ENCODE measurements at places on chromosomes 11 and 22.

DNA sequence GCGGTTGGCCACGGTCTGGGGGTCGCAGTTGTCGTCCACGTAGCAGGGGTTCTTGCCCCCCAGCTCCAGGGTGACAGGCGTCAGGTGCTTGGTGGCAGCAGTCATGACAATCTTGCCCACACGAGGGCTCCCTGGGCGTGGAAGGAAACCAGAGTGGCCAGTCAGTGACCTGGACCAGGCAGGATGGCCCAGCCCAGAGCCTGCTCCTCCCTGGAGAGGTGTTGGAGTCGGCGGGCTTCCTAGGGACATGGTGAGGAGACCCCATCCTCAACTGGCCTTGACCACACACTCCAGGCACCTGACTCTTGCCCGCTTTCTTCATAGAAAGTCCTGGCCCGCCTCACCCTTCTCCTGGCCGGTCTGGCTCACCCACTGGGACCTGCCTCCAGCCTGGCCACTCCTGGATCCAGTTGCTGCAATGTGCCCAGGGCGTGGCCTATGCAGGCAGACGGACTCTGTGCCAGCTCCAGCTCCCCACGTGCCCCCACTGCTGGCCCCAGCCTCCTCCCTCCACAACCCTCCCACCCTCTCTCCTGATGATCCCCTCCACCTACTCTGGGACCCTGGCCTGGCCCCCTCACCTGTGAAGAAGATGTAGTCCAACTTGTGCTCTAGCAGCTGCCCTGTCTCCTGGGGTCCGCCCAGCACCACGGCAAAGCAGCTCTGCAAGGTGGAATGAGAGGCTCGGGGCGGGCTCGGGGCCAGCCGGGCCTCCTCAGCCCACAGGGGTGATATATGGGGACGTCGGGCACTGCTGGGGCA is 8.7 kb downstream of the ALDH3B2 start:
- no peak for DNase-seq

DNA sequence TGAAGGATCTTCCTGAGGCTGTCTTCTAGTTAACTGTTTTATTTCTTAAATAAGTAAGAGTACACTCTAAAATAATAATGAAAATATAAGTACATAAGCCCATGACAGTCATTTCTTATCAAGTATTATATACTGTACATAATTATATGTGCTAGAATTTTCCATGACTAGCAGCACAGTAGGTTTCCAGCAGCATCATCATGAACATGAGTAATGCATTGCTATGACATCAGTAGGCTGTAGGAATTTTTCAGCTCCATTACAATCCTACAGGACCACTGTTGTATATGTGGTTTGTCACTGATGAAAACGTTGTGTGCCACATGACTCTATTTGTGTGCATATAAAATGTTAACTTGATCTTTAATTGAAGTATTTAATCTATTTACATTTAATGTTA is 22.0 kb downstream of the ZNF202 start:
- peak; percentile 1 for DNase-seq

DNA sequence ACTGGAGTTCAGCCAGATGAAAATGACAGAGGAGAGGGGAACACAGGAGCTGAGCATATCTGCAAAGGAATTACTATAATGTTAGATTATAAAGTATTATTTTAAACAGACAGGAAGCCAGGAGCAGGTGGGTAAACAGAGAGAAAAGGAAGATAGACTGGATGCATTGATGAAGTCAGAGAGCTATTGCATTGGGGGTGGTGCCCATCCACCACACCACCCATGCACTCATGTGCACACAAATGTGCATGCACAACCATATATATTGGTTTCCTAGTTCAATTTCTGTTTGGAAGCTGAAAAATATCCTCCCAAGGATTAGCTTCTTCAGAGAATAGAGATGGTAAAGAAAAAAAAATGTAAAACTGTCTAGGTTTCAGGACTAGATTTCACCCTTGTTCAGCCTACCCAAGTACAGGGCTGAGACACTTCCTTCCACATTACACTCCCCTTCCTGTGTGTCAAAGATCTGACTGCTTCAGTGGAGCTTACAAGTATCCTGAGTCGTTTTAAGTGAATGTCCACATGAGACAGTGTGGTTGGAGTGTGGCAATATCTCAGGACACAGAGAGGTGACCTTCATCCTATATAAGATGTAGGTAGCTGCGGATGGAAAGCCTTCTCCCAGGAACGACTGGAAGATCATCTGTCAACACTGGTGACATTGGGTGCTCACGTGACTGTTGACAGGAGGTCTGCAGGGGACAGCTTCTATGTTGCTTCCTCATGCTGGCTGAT is 12.2 kb upstream of the SMPD1 start:
- DNase-seq: no peak

GRCh38 chr22:49961005-49961600 is 531 bp downstream of the PIM3 start:
- DNase-seq: no peak

- DNase-seq: no peak
Observed at GRCh38 chr22:29353286-29353685, 35.1 kb downstream of the AP1B1 start.
